ENCODE measurements at places on chromosomes 6 and 20.

GRCh38 chr20:31719644-31720485 lies 2.8 kb downstream of the BCL2L1 start:
- no peak for DNase-seq

DNA sequence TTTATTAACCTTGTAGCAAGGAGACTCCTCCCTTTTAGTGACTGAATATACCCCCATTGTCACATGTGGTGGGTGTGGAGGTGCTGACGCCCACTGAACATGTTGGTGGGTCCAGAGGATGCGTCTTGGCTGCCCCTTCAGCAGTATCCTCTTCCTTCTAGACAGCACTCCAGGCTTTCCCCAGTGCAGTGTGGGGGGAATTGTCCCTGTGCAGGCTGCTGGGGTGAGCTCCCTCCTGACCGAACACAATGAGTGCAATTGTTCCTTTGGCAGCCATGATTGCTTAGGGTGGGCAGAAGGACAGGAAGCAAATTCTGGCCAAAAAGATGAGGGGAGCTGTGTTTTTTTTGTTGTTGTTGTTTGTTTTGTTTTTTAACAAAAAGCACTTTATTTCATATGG lies 209.3 kb upstream of the PDE10A start:
- DNase-seq = no peak

DNA sequence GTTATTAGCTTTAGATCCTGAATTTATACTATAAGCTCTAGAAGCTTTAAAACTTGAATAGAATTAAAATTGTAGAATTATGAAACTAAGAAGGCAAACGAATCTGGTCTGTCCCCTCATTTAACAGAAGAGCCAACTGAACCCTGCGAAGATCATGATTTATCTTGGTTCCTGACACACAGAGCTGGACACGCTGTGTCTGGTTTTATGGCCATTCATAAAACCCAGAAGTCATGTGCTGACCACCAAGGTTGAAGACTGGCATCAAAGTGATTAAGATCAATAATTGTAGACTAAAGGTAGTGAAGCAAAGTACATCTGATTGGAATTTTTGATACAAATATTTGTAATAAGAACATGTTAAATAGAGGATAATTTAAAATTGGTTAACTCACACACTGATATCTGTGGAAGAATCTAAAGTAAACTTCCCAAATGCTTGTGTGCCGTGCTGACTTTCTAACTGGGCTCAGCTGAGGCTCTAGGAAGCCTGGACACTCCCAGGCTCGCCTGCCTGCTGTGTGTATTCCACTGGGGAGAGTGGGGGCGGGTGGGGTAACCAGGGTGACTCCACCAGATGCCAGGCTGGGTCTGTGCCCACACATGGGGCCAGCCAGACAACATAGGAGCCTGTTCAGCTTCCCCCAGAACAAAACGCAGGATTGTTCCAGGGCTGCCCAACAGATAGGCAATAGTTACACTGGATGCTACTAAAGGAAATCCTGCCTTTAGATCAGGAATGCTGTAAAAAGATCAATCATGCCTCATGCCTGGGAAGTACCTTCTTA lies 42.1 kb upstream of the SLC22A3 start:
- no peak for DNase-seq

GRCh38 chr6:2378891-2379652 lies 133.7 kb upstream of the GMDS start:
- DNase-seq = no peak

DNA sequence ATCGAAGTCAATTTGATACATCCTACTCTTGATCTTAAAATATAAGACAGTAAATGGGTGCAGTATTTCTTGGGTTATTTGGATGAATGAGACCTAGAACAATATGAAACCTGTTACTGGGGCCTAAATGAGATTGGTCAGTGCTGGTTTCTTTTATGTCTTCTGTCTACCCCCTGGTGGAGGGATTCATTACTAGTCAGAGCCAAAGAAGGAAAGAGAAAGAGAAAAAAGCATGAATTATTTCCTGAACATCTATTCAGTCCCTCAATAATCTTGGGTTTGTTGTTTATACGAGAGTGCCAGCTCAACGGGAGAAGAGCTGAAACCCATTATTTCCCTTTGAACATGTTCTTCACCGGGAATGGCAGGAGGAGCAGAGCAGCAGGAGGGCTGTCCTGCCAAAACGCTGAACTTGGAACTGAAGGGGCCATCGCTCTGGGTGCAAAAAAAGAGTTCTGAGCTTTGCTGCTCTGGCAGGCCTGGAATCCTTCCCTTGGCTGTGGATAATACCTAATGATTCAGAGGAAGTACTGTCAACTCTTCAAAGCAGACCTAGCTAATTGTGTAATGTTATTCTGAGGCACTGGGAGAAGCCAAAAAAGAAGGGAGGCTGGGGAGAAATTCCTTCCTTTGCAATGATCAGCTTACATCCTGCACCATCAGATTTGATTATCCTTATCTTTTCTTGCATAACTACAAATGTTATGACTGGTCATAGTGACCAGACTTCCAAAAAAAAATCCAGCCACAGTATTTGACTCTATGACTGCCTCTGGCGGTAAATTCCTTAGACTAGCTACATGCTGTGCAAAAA lies 72.0 kb downstream of the BLOC1S5 start:
- DNase-seq = no peak

- no peak for DNase-seq
Observed at GRCh38 chr6:123580331-123580730, 56.4 kb downstream of the TRDN start.
